ENCODE measurements at places on chromosomes 13 and 19.

DNA sequence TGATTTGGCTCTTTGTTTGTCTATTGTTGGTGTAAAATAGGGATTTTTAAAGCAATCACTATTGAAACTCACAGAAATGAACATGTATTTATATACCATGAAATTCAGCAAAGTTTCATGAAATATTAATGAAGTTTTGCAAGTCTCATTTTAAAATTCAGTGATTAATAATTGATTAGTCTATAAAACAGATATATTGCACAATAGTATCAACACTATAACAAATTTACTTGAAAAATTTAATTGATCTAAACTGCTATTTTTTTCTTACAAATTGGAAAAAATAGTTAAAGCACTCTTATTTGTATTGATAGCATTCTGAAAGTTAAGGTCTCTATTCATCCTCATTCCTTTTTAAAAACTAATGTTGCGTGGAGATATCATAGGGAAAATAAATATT lies 121.0 kb upstream of the PCDH9 start:
- no peak for DNase-seq

GRCh38 chr13:84297251-84297650 lies 415.0 kb upstream of the SLITRK1 start:
- no peak for DNase-seq

DNA sequence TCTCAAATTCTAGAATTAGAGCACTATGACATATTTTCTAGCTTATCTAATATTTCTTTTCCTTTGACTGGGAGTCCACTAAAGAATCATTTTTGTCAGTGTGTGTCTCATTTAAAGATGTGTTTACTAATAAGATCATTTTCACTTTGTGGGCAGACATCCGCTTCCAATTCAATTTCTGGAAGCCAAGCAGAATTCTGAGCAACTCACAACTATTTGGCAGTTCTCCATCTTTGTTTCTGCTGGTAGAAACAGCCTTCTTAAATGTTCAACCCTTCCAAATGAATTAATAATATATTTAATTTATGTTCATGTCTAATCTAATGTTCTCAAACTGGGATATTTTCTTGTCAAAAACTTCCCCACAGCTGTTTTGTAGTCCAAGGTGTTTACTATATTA lies 411.8 kb downstream of the KCTD12 start:
- no peak for DNase-seq

DNA sequence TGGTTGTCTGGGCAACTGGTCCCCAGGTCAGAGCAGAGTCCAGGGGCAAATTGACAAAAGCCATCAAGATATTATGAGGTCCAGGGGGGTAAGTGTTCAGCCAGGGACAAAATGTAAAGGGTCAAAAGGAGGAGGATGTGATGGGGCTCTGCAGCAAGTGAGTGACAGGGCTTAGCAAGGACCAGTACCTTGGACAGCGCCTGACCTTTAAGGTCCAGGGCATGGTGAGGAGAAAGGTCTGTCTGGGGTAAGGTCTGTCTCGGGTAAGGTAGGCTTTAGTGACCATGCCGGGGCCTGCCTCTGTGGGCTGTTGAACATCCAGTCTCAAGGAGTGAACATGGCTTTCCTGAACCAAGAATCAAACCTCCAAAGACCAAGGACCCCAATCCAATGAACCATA lies 6.3 kb upstream of the ZNF358 start:
- no peak for DNase-seq

DNA sequence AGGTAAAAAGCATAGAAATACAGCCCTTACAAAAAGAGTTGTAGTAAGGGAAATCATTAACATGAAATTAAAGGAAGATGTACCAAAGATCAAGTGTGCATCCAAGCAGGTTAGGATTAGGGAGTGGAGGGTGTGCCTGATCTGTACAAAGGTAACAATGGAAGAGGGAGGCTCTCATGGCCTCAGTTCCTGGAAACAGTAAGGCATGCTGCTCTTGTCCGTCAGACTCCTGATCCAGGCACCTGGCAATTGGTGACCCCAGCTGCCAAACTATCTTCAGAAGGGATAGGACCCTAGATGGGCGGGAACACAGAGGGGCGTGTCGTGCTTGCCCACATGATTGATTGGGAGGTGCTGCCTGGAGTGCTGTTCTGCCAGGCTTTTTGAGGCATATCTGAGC lies 4.5 kb downstream of the TEX26 start:
- DNase-seq: no peak

DNA sequence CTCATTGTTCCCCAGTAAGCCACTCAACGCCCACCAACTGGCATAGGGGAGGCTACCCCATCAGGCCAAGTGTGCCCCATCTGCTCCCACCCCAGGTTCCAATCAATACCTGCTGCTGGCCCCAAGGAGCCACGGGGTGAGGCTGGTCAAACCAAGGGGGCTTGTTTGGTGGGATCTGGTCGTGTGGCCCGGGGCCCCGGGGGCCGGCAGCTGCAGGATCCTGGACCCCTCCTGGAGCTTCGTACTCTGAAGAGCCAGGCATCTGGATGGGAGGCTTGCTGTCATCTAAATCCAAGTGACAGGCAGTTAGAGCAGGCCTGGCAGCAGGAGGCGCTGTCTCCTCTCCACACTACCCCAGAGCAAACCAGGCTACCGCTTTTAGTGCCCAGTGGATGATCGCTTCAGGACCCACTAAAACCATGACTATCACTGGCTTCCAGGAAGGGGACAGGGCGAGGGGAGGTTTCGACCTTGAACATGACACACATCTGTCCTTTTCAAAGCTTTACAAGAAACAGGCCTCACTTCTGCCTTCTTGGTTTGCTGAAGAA lies 14.2 kb downstream of the CHERP start:
- peak; percentile 36 for DNase-seq

- DNase-seq: no peak
Measured at GRCh38 chr19:40245506-40246128, 19.1 kb upstream of the CCNP start.

DNA sequence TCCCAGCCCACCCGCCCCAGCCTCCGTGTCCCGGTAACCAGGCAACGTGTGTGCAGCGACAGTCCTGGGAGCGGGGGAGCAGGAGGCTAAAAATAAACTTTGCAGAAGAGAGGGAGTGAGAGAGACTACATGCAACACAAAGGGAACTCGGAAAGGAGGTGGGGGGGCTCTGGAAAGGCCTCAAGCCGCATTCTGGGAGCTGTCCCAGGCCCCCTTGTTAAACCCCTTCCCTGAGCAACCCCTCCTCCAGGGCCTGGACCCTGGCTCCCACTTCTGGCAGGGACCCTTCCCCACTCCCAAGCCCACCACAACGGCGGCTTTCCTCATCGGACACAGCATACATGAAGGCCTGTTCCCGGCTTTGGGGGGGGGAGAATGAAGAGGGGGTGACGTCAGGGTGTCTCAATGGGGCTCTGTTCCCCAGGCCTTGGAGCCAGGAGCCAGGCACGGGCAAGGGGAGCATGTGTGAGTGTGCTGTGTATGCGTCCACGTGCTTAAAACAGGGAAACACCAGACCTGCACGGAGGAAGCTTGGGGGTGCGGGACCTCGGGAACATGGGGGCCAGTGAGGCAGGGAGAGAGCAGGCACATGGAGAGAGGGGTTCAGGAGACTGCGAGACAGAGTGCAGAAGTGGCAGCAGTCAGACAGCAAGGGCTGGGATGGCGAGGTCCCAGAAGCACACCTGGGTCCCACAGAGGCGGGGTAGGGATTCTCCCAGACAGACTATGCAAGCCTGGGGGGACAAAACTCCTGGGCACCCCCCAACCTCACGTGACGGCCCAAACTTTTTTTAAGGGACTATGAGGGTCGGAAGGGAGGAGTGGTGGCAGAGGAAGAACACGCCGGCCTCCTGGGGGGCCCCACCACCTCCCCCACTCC lies 2.3 kb downstream of the ERF start:
- DNase-seq: no peak

GRCh38 chr19:18419195-18419698 lies at the start of gene SSBP4:
TSS of gene SSBP4 (plus strand) at chr19:18419398. CDS start at chr19:18419649, 251 bp downstream.
- DNase-seq: peak; percentile 53

DNA sequence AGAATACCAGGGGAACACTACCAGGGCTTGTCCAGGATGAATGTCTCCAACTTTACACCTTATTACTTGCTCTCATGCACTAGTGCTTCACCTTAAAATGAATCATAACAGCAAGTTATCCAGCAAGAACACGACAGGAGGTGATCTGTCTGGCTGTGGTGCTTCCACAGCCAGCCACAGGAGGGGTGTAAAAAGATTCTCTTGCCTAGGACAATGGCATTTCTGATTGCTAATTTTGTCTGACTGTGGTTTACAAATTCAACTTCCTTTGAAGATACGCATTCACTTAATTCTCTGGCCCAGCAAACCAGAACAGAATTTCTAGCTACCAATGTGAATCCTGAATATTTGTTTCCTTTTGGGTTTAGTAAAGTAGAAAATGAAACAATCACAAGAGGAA lies 23.1 kb upstream of the COG3 start:
- peak; percentile 9 for DNase-seq

GRCh38 chr13:73259061-73260017 lies 200.5 kb downstream of the KLF5 start:
- no peak for DNase-seq

DNA sequence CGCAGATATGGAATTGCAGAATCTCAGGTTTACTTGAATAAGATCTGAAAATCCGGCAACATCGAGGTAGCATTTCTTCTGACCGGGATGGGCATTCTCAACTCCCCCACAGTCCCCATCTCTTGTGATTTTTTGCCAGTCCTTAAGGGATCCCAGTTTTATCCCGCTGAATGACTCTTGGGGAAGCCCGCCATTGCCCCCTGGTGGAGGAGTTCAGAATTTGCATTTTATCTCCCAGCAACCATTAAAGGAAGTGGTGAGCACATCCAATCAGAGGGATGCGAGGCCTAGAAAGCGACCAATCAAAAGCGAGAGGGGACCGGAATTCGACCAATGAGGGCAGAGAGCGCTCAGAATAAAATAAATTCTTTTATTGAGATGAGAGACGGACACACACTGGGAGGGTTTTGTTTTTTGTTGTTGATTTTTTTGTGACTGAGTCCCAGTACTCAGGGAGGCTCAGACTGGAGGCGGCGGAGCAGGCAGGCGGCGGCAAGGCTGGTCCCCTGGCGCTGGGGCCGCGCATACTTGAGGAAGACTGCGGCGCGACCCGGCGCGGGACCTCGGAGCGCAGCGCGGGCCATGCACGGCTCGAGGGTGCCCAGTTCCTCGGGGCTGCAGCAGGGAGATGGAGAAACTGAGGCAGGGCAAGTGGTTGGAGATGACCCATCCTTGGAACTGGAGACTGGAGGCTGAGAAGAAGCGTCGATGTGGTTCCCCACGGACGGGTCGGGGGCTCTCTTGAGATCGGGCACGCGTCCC lies 3.9 kb upstream of the TTC9B start:
- DNase-seq: peak; percentile 79

GRCh38 chr13:48476215-48476614 lies 56.7 kb downstream of the RCBTB2 start:
- DNase-seq: no peak

DNA sequence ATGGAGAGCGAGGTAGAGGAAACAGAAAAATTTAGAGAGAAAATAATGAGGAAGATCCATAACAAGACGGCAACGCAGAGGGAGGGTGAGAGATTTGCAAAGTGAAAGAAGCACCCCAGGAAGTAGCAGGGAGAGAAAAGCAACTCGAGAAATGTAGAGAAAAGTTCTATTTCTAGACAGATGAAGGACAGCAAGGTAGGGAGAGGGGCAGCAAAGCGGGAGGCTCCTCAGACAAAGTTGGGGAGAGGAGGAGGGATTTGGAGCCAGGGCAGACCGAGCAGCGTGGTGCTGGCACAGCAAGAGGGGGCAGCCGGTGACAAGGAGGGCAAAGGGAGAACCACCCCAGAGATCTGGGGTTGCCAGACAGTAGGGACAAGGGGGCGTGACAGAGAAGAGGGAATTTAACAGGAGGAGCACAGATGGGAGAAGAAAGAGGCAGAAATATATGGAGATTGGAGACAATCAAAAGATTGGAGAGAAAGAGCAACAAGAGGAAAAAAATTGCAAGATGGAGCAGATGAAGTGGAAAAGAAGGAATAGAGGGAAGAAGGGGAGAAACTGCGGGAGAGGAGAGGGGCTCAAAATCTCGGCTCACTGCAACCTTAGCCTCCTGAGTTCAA lies 989 bp downstream of the ZNF766 start:
- no peak for DNase-seq

DNA sequence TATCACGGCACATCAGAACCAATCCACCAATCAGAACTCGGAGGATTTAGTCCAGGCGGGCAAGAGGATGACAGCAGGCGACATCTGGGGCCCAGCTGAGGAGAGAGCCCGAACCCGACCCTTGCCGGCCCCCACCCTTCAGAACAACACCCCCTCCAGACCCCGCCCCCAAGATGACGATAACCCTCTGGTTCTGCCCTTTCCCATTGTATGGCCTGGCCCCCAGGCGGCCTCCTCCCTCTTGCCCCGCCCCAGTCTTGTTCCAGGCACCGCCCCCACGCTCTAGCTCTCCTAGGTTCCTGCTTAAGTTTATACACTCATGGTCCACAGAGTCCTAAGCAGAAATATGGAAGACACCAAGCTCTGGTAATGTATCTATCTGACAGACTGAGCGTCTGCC lies 2.8 kb upstream of the ZNF83 start:
- DNase-seq: no peak

DNA sequence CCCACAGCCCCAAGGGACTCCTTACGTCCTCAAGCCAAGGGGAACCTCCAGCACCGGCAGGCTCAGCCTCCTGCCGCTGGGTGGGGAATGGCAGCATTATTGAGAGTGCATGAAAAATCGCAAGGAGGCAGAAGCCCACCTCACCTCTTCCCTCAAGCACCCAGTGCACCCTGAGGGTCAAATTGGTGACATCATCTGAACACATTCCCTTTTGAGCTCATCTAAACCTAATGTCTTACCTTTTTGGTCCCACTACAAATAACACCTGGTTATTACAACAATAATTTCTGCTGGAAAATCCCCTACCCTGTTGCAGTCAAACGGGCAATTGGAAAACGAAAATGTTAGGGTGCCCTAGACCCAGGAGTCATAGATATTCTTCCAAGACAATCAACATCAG lies 12.2 kb upstream of the POP4 start:
- no peak for DNase-seq

DNA sequence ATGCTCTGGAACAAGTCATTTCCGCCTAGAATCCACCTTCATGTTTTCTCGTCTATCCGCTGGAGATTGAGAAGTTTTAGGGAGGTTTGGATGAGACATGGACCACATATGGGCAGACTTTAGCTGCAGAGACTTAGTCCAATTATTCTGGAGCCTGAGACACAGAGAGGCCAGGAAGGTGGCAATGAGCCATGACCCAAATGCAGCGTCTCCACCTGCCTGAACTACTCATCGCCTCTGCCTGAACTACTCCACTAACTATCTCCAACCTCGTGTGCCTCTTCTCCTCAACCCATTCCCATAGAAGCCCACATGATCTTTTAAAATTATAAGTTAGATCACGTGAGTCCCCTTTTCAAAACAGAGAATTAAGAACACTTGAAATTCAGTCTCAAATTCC lies 5.6 kb downstream of the PLEKHA4 start:
- no peak for DNase-seq

DNA sequence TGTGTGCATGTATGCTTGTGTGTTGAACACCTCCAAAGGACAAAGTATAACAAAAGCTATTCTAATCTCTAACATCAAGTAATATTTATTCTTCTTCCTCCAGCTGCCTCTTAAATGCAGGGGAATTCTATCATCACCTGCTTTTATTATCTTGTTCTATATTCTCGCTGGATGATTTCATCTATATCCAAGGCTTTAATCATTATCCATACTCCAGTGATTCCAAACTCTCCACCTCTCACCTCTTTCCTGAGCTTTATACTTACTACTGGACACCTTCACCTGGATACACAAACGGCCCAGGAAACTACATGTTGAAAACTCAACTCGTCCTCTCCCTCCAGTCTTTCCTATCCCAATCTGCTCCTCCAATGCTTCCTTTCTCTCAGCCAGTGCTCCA lies 418.6 kb downstream of the KLF5 start:
- no peak for DNase-seq

GRCh38 chr13:67410645-67411044 lies 180.5 kb upstream of the PCDH9 start:
- no peak for DNase-seq

- DNase-seq: no peak
Measured at GRCh38 chr13:112719556-112719955, 29.7 kb downstream of the ATP11A start.
